Stimulated activated CD4-positive, alpha-beta T cell treated with anti-CD3 and anti-CD28 coated beads, Interleukin-1b, Interleukin-23, amount 100 ng/mL, for 4 hours (primary cell): ENCODE measurements at places on chromosomes 5 and 9.

DNA sequence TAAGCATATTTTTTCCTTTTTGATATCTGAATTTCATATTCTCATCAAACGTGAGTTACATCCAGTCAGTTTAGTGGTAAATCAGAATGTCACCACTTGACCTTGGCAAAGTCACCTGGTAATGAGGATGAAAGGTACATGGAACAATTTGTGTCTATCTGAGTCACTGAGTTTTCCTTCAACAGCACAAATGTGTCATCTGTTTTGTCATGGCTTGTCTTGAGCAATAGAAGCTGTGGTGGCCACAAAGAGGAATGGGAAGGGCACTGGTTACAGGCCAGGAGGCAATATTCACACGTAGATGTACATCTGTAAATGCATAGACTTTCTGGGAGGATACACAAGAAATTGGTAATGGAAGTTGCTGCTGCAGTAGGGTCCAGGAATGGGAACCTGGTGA is 8.4 kb upstream of the ZNF474 start:
- DNase-seq = no peak

GRCh38 chr9:82091100-82091499 is 102.5 kb downstream of the SPATA31D1 start:
- DNase-seq = no peak

DNA sequence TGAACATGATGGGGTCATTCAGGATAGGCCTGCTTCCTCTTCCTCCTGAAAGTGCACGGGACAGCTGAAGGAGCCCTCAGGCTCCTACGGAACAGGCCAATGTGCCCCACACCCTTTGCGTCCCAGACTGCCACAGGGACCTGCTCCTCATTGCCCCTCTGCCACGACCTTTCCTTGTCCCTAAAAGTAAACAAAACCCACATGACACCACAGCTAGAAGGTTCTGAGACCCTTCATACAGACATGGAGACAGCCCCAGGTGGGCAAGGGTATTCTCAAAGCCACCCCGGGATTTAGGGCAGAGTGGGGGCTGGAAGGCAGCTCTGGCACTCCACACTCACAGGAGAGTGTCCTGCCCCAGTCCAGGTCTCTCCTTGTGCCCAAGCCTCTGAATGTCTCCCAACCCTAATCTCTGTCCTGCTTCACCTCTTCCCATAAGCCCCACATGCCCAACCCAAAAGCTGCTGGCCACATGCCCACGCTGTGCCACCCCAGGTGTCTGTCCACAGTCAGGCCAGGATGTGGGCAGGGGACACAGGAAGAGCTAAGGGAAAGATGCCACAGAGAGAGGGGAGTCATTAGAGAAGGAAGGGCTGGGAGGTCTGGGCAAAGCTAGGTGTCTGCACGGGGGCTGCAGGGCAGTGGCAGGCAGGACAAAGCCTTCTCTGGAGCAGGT is 800 bp downstream of the AMBP start:
- DNase-seq = no peak

GRCh38 chr5:28398185-28398584 is 1359.8 kb upstream of the CDH9 start:
- DNase-seq = no peak

DNA sequence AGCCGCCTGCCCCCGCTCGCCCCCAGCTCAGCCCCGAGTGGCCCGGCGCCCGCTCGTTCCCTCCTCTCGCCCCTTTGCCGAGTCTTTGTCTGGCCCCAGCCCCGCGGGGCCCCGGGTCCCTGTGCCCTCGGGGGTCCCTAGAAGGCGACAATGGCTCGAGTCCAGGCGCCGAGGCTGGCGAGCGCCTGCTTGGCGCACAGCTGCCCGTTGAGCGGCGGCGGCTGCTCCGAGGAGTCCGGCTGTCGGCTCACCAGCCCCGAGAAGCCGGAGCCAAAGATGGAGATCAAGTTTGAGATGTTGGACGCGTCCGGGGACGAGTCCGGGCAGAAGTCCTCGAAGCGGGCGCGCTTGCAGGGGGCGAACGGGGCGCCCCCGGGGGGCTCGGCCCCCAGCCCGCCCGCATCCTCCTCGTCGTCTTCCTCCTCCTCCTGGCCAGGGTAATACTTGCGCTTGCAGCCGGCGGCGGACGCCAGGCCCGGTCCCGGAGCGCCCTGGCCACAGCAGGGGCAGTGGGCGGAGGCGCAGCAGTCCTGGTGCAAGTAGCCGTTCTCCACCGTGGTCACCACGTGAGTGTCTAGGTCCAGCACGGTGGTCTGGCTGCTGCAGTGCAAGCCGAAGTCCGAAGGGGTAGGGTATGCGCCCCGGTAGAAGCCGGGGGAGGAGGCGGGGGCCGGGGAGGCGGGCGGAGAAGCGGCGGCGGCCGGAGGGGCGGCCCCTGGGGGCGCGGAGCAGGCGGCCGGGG is 1.2 kb downstream of the IER5L start:
- no peak for DNase-seq

- DNase-seq = no peak
Measured at GRCh38 chr9:1879501-1879900, 135.6 kb upstream of the SMARCA2 start.

DNA sequence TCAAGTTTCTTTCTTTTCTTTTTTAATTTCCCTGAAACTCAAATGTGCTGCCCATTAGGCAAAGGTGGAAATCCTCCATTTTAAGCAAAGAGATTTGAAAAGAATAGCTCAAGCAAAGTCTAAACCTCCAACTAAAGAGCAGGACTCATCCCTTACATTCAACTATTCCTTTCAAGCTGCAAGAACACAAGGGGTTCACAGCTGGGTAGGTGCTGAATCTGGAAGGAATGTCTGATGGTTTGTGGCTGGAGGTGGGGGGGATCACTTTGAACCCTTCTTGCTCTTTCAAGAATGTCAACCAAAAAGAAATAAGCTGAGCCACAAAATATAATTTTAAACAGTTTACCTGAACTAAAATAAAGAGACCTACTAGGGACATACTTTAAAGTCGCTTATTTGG is 375.7 kb upstream of the CDH10 start:
- no peak for DNase-seq

- no peak for DNase-seq
Measured at GRCh38 chr5:2181149-2181548, 298.4 kb upstream of the IRX4 start.

DNA sequence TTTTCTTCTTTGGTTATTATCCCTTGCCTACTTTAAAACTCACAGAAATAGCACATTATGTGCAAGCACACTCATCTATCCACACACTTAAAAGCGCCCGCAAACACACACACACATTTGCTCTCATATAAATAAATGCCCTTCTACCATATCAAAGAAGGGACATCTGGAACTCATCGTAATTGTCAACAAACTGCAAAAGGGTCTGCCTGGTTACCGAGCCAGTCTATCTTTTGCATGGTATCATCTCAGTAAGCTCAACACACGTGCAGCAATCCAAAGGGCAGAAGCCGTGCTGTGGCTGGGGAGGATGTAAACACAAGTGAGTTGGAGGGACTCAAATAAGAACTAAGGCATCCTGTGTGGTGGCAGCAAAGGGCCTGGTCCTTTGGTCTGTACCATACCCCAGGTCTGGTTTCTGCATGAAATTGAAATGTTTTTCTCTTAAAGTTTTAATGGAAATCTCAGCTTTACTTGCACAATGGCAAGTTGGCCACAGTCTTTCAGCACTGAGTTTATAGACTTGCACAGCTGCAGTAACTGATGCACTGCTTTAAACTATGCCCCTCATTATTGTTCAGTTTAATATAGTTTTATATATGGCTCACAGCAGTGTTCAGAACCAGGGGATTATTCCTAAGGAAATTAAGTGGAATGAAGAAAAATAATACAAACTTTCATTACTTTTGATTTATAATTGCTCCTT is 331.0 kb downstream of the ADAMTS6 start:
- no peak for DNase-seq

DNA sequence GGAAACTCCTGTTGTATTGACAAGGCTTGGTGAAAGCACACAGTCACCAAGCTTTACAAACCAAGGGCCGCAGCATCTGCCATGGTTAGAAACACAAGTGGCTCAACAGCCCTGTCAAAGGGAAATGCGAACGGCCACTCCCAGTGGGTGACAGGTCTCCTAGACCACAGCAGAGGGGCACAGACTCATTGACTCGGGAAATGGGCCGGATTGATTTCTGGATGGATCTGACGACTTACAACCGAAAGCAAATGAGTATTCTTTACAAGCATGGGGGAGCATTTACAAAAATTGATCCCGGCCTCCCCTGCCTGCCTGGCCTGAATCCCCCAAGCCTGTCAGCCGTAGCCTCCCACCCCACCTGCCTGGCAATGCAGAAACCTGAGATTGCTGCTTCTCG is 48.2 kb downstream of the ADAMTS2 start:
- DNase-seq = no peak

- DNase-seq = no peak
Measured at GRCh38 chr5:172733974-172734346, 37.0 kb downstream of the DUSP1 start.

- no peak for DNase-seq
Measured at GRCh38 chr5:172456076-172456722, 1.9 kb upstream of the SH3PXD2B start.

DNA sequence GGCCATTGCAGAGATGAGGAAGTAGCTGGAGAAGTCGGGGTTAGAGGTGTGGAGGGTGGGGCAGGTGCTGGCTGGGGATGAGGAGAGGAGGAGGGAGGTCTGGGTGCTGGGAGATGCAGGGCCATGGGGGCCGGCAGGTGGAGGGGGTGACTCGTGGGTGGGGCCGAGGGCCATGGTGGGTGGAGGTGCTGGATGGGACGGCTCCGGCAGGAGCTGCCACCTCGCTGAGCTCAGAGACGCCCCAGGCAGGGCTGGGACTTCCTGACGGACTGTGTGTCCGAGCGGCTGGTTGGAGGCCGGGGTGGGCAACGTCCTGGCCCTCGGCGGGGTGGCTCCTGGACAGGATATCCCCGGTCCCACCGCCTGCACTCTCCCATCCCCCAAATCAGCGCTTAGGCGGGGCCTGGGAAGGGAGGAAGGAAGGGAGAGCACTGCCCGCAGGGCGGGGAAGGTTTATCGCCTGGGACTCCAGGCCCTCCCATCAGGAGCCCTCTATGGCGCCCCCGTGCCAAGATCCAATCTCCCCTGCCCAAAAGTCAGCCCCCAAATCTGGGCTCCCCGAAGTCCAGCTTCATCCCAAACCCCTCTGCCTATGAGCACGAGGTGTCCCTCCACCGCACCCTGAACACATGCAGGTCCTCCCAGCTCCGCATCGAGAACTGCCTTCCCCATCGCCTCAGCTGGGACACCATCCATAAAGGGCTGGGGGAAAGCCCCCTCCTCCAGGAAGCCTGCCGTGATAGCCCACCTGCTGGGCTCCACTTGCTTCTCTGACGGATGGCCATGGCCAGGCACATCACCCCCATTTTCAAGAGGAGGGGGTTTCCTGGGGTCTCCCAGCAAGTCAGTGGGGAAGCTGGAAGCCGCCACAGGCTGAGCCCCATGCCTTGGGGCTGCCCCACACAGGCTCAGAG is 58.3 kb upstream of the NOTCH1 start:
- DNase-seq = no peak

GRCh38 chr5:123928401-123928800 is 416.4 kb downstream of the CSNK1G3 start:
- no peak for DNase-seq

GRCh38 chr9:14051419-14051818 is 262.5 kb downstream of the NFIB start:
- DNase-seq = no peak
